Mesothelial cell of epicardium (in vitro differentiated cells): ENCODE measurements at places on chromosomes 5 and 9.

DNA sequence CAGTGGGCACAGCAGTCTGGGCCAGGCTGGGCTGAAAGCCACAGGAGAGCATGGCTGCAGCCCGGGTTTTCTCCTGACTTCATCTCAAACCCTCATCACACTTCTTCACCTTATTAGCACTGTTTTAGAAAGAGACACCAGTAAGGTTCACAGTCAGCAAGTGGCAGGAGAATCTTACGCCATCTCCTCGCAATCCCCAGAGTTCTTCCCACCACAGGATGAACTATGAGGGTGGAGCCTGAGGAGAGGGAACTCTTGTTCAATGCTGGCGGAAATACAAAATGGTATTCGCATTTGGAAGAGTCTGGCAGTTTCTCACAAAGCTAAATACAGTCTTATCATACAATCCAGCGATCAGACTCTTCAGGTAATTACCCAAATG lies 14.7 kb downstream of the BICD2 start:
- no peak for DNase-seq

DNA sequence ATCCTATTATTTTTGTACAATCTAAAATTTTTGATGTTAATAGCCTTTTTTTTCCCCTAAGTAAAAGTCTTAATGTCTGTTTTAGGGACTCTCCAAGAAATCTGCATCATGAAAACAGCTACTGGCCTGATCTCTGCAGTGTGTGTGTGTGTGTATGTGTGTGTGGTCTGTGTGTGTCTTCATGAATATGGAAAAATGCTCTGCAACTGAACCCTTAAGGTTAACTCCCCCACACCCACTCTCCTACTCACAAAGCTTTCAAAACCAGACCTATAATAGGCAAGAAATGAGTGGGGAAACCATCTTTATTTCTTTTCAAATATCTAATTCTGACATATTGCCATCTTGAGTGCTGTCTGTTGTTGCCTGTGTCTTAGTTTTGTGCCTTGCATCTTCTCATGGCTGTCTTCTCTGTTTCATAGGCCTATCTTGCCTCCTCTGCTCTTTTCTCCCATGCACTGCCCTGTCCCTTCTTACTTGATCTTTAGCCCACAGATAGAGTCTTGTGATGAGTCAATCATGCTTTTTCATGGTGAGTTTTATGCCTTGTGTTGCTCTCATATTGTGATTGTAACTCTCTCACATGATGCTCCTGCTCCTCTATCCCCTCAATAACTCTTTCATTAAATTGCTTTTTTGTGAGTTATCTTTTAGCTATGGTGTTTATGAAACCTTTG lies 68.3 kb downstream of the CHSY3 start:
- DNase-seq = no peak

GRCh38 chr5:4387290-4387689 lies 752.8 kb upstream of the ADAMTS16 start:
- no peak for DNase-seq

GRCh38 chr5:154701181-154701580 lies 54.0 kb upstream of the LARP1 start:
- no peak for DNase-seq

- DNase-seq = no peak
These were observed 173.6 kb downstream of the MUSK start for GRCh38 chr9:110842169-110842568.

- DNase-seq = no peak
These were observed 6.9 kb downstream of the SHROOM1 start for GRCh38 chr5:132823481-132824050.

- DNase-seq = no peak
These were observed 73.7 kb downstream of the ARHGEF37 start for GRCh38 chr5:149654883-149655505.

GRCh38 chr5:109199799-109200620 lies 209.8 kb downstream of the PJA2 start:
- DNase-seq = no peak

GRCh38 chr5:155699385-155699784 lies 627.6 kb upstream of the SGCD start:
- DNase-seq = no peak

DNA sequence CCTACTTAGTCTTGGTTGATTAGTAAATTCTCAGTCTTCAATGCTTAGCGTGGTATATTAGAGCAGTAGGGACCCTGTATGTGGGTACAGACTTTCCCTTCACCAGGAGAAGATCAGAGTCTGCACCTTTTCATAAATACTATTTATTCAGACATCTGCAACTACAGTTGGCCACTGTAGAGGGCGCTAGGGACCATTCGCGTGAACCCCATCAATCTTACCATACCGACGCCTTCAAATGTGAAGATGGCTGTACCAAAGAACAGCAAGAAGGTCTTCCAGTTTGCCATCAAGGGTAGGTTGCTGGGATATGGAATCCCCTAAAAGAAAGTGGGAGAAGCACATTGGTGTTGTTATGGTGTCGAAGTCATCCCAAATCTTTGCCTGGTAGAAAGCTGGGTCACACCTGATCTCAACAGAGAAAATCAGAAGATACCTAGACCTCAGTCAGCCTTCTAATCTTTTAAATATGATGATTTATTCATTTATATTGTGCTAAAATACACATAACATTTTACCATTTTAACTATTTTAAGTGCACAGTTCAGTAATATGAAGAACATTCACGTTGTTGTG lies 19.1 kb downstream of the SLC36A3 start:
- DNase-seq = no peak
